ENCODE measurements at places on chromosomes 5 and 9. TPM values are rescaled to one million over a fixed set of nuclear protein-coding genes. Genes with fewer than 3 reads are reported as not detected.

The C5orf46 gene
- not detected for total RNA-seq

The ANKRD33B gene
- total RNA-seq: 0.45 TPM

The GAS1 gene
- 1.4 TPM for total RNA-seq

The C7 gene
- total RNA-seq: 96.0 TPM

The CCDC107 gene
- 12.6 TPM for total RNA-seq

The SLIT3 gene
- total RNA-seq: 0.75 TPM

The PCDHB15 gene
- total RNA-seq: 0.38 TPM

The GBA2 gene
- total RNA-seq: 44.0 TPM

The FSTL4 gene
- not detected for total RNA-seq

The CNTNAP3B gene
- total RNA-seq: 2.0 TPM

The CDH9 gene
- not detected for total RNA-seq

The GNA14 gene
- total RNA-seq: 2.5 TPM

The LRRC70 gene
- total RNA-seq: 0.30 TPM

The PTCD2 gene
- total RNA-seq: 6.5 TPM

The GRIN3A gene
- 0.08 TPM for total RNA-seq

The KCNIP1 gene
- not detected for total RNA-seq

The PCDHB14 gene
- 0.75 TPM for total RNA-seq

The SLC46A2 gene
- total RNA-seq: not detected

The CHSY3 gene
- total RNA-seq: 0.83 TPM

The NR2F1 gene
- 10.2 TPM for total RNA-seq

The SLC27A6 gene
- total RNA-seq: 0.10 TPM

The MYMK gene
- not detected for total RNA-seq

The FBP1 gene
- 476 TPM for total RNA-seq

The MAMDC2 gene
- total RNA-seq: 0.48 TPM

The KIF4B gene
- not detected for total RNA-seq

The FBLL1 gene
- total RNA-seq: 0.15 TPM

The F12 gene
- 292 TPM for total RNA-seq

The MED27 gene
- total RNA-seq: 4.8 TPM

The ST8SIA4 gene
- total RNA-seq: 1.7 TPM

The CEL gene
- total RNA-seq: 7.7 TPM

The ACTBL2 gene
- not detected for total RNA-seq

The SLC34A3 gene
- total RNA-seq: not detected

The CER1 gene
- total RNA-seq: not detected

The ATG10 gene
- total RNA-seq: 4.3 TPM
